Astrocyte of the spinal cord (primary cell): ENCODE measurements at places on chromosomes 11 and 22.

DNA sequence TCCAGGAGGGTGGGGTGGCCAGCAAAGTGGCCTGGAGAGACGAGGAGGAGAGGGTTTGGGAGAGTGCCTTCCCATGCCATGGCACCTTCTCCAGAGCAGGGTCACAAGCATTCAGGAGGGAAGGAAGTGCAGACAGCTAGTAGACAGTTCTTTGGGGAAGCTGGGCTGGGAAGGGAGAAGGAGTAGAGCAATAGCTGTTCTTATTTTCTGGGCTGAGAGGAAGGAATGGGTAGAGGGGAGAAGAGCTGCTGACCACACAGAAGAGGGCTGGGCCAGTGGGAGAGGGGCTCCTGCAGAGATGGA is 14.8 kb upstream of the PICK1 start:
- DNase-seq, result no peak

DNA sequence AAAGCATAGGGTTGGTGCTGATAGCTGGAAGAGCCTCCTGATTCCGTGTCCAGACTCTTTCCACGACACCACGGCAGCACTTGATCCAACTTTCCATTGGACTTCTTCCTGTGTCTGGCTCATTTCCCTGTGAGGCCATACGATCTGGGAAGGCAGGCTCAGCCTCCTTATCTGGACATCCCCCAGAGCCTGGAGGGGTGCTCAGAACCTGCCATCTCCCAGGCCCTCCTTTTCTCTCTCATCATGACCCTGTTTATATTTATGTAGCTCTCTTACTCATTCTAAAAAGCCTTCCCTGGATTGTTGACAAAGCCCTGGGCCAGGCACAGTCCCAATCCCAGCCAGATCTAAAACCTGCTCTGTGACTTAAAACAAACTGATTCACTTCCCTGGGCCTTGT is 7.8 kb upstream of the BCL9L start:
- no peak for DNase-seq

- no peak for DNase-seq
These were observed 39.4 kb downstream of the CYP2R1 start for GRCh38 chr11:14852571-14853177.

- peak; percentile 35 for DNase-seq
These were observed 71.0 kb downstream of the MYEOV start for GRCh38 chr11:69364921-69365320.

DNA sequence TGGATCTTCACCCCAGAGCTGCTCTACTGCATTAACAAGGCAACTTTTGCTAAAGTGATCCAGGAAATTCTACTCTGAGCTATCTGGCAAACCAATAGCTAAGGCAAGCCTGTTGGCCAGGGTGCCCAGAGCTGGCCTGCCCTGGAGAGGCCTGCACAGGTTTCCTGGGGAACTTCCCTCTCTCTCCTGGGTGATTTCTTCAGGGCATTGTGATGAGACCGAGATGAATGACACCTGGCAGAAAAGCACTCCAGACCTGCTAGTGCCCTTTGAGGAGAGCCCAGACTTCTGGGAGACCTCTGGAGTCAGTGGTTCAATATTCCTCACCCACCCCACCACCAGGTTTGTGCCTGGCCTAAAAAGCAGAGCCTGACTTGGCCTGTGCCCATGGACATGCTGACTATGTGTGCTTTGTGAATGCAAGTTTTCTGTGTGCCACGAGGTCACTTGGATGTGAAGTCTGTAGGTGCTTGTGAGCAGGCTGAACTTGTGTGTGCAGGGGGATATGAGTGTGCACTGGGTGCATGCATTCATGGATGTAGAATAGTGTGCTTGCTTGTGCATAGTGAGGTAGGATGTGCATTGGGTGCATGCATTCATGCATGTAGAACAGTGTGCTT is 4.4 kb upstream of the APLNR start:
- no peak for DNase-seq

- DNase-seq, result no peak
These were observed 38.5 kb upstream of the COMT start for GRCh38 chr22:19903031-19903430.
